ENCODE measurements at places on chromosomes 3 and 15.
A peak's percentile ranks its signal among the peaks of the same experiment; 100 is the strongest.

- no peaks in the 10 kb centered on the region for H3K27me3 ChIP-seq
- H3K4me3 ChIP-seq = no peak overlapping the region
- DNase-seq = peak; percentile 67
These were observed 4.7 kb downstream of the EHD4 start for GRCh38 chr15:41967506-41968206.

- H3K36me3 ChIP-seq = no peaks in the 10 kb centered on the region
- DNase-seq = no peak
- no peak overlapping the region for H3K27ac ChIP-seq
- H3K27me3 ChIP-seq = no peaks in the 10 kb centered on the region
These were observed 123.5 kb upstream of the SAMMSON start for GRCh38 chr3:69876073-69876472.

DNA sequence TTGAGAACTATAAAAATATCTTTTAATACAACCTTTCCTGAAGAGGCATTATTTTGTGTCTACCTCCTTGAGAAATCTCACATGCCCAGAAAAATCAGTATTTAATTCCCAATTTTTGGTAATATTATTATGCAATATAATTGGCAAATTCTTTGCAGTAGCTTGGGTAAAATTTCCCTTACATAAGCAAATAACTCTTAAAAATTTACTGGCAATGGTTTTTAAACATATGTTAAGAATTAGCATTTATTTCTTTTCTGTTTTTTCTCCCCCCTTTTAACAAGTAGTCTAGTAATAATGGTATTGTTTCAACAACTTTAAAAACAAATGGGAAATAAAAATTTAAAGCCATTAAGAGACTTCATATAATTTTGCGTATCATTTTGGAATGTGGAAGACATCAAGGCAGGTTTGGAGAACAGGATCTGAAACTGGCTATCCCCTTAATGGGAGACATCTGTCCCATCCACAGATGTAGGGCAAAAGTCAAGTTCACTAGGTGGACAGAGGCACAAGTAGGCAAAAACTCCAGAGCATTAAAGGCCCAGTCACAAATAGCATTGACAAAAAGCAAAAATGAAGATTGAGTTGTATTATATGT is 89.6 kb upstream of the AADACL2 start:
- H3K27me3 ChIP-seq = no peaks in the 10 kb centered on the region
- H3K4me1 ChIP-seq = no peaks in the 10 kb centered on the region
- no peak overlapping the region for H3K4me3 ChIP-seq

DNA sequence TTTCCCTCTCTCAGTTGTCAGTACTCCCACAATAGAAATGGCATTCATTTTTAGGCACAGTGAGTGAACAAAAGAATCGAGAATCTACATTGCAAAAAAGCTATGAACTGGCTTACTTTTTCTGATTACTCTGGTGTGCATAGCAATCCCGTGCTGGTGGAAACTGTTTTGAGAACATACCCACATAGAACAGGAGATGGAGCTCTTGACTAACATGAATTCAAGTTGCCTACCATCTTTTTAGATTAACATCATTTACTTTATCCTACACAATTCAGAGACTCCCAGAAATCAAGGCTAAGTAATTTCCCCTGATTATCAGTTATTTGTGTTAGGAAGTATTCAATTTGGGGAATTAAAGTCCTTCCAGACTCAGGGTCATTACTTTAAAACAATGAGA is 326.6 kb downstream of the ARPP21 start:
- no peaks in the 10 kb centered on the region for H3K4me1 ChIP-seq
- DNase-seq = no peak
- no peak overlapping the region for H3K4me3 ChIP-seq
- no peaks in the 10 kb centered on the region for H3K27me3 ChIP-seq
- H3K27ac ChIP-seq = no peak overlapping the region
- no peaks in the 10 kb centered on the region for H3K36me3 ChIP-seq

DNA sequence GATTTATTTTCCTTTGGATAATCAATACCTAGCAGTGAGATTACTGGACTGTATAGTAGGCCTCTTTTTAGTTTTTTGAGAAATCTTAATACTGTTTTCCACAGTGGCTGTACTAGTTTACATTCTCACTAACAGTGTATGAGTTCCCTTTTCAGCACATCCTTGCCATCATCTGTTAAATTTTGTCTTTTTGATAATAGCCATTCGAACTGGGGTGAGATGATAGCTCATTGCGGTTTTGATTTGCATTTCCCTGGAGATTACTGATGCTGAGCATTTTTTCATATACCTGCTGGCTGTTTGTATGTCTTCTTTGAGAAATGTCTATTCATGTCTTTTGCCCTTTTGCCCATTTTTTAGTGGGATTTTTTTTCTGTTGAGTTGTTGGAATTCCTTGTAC is 210.8 kb downstream of the CGGBP1 start:
- H3K4me1 ChIP-seq = no peaks in the 10 kb centered on the region
- no peaks in the 10 kb centered on the region for H3K36me3 ChIP-seq

DNA sequence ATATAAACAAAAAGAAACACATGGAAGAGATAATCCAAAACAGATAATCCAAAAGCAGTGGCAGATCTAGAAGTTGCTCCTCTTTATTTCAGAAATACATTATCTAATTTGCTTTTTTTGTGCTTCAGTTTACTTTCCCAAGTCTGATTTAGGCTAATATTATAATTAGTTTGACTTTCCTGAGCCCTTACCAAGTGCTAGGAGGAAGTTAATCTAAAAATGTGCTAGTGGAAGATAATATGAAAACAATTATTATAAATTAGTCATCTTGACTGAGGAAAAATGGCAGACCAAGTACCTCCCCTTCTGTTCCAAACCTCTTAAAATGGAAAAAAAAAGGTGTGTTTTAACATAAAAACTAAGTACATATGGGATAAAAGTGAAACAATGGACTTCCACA is 17.5 kb downstream of the SLC9A9 start:
- H3K27ac ChIP-seq = peak overlapping the region; percentile 51
- no peaks in the 10 kb centered on the region for H3K36me3 ChIP-seq

- no peak overlapping the region for H3K4me3 ChIP-seq
- DNase-seq = no peak
- H3K36me3 ChIP-seq = no peaks in the 10 kb centered on the region
These were observed 5.5 kb downstream of the MELTF start for GRCh38 chr3:197023998-197024651.

GRCh38 chr3:14363991-14364390 is 38.4 kb upstream of the SLC6A6 start:
- peaks cover 17% of the 10 kb centered on the region for H3K4me1 ChIP-seq
- peaks cover 7% of the 10 kb centered on the region for H3K27me3 ChIP-seq
- H3K36me3 ChIP-seq = no peaks in the 10 kb centered on the region

DNA sequence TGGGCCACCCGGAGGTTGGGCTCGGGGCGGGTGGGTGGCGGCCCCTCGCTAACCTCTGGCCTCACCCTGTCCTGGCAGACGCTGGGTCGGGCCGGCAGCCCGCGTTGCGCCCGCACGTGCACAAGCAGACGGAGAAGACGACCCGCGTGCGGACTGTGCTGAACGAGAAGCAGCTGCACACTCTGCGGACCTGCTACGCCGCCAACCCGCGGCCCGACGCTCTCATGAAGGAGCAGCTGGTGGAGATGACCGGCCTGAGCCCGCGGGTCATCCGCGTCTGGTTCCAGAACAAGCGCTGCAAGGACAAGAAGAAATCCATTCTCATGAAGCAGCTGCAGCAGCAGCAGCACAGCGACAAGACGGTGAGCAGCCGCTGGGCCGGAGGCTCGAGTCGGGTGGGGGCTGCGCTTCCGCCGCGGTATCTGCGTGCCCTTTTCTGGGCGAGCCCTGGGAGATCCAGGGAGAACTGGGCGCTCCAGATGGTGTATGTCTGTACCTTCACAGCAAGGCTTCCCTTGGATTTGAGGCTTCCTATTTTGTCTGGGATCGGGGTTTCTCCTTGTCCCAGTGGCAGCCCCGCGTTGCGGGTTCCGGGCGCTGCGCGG is 3.7 kb downstream of the ISL2 start:
- DNase-seq = no peak
- H3K4me1 ChIP-seq = peaks cover 79% of the 10 kb centered on the region
- no peaks in the 10 kb centered on the region for H3K36me3 ChIP-seq
- no peak overlapping the region for H3K27ac ChIP-seq

DNA sequence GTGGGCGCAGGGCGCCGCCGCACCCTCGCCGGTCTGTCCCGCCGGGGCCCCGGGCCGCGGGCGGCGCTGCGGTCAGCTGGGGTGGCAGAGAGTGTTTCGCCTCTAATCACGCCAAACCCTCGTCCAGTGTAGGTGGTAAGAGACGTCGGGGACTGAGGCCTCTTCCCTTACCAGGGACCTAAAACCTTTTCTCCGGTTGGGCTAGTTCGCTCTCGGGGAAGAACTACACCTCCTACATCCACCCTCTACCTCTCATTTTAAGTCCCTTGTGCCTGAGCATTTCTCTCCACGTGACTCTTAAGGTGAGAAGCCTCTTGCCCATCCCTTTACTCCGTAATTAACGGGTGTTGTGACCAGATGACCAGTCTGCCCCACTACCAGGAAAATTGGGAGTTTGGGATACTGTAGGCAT is 520 bp downstream of the TMEM42 start:
- no peaks in the 10 kb centered on the region for H3K36me3 ChIP-seq
- H3K4me1 ChIP-seq = peaks cover 19% of the 10 kb centered on the region
- no peaks in the 10 kb centered on the region for H3K27me3 ChIP-seq
- DNase-seq = no peak

DNA sequence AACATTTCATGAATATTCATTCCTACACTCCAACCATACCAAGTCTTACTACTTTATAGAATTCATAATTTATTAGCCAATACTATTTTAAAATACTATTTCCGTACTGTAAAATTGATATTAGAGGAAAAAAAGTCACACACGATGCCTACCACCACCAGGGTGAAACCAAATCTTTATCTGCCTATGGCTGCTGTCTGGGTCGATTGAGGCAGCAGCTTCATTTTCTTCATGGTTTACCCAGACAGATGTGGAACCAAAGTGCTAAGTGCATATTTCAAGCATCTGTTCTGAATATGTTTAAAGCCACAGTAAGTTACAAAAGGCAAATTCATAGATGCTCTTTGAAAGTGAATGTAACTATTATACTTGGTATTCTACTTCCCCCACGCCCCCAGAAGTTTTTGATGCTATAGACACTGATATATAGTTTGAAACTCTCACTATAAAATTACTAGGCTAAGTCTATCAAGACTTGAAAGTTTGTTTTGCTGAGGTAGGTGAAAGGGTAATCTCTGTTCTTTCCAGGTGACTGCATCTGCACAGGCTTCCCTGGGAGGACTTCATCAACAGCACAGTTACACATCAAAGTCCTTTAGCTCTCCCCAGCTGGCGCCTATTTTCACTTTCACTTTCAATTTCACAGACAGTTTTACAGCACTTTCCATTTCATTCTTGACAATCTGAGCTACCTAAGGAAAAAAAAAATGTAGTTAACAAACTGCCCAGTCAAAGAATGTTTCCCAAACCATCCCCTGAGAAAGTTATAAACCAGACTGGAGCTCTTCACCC is 113.9 kb downstream of the POLQ start:
- no peak for DNase-seq
- H3K36me3 ChIP-seq = no peaks in the 10 kb centered on the region
- H3K4me3 ChIP-seq = peak overlapping the region; percentile 36
- no peak overlapping the region for H3K27ac ChIP-seq
- H3K27me3 ChIP-seq = no peaks in the 10 kb centered on the region

DNA sequence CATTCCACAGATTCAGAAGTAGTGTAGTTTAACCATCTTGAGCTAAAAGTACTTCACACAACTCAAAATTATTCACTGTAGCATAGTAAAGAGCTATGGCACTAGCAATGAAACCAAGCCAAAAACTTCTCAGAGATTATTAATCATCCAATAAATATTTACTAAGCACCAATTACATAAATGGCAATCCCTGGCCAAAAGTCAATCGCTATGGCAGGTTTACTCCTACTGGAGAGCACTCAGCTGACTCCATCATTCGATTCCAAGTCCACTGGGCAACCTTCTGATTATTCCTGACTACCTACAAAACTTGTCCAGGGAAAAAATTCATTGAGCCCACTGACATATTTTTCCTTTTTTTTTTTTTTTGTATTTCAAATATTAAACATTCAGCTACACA is 23.9 kb downstream of the ATP13A3 start:
- no peaks in the 10 kb centered on the region for H3K36me3 ChIP-seq
- no peak for DNase-seq
- H3K4me1 ChIP-seq = peaks cover 7% of the 10 kb centered on the region
- H3K27ac ChIP-seq = no peak overlapping the region

- H3K36me3 ChIP-seq = no peaks in the 10 kb centered on the region
- H3K4me3 ChIP-seq = no peak overlapping the region
- H3K4me1 ChIP-seq = peaks cover 10% of the 10 kb centered on the region
These were observed 44.8 kb upstream of the CCDC174 start for GRCh38 chr3:14606669-14607339.

DNA sequence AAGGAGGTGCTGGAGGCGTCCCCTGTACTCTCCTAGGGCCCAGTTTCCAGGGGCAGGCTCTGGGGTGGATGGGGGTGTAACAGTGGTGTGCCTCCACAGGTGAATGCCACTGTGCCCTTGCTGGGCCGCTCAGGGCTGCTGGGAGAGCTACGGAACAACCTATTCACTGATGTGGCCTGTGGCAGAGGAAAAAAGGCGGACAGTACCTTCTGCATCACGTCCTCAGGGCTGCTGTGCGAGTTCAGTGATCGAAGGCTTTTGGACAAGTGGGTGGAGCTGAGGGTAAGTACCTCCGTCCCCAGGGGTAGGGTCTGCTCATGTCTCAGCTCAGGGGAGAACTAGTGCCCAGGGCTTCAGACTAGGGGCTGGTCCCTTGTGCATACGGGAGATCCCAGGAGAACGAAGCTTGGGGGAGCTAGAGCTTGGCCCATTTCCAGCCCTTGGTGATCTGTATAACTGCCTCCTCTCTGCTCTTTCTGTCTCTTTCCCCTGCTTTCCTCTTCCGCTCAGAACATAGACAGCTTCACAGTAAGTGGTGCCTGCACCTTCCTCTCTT is 15.0 kb upstream of the JMJD7 start:
- H3K4me3 ChIP-seq = no peak overlapping the region
- H3K4me1 ChIP-seq = peaks cover 21% of the 10 kb centered on the region
- no peaks in the 10 kb centered on the region for H3K27me3 ChIP-seq
- peaks cover 60% of the 10 kb centered on the region for H3K36me3 ChIP-seq

GRCh38 chr3:72152551-72153476 is 367.9 kb upstream of the PROK2 start:
- H3K36me3 ChIP-seq = no peaks in the 10 kb centered on the region
- no peaks in the 10 kb centered on the region for H3K27me3 ChIP-seq
- H3K27ac ChIP-seq = peak overlapping the region; percentile 31
- peaks cover 24% of the 10 kb centered on the region for H3K4me1 ChIP-seq
- peak overlapping the region; percentile 30 for H3K4me3 ChIP-seq

GRCh38 chr15:80596521-80596976 is 98.6 kb upstream of the ABHD17C start:
- H3K27ac ChIP-seq = no peak overlapping the region
- no peak for DNase-seq
- H3K4me3 ChIP-seq = no peak overlapping the region
- no peaks in the 10 kb centered on the region for H3K27me3 ChIP-seq
- H3K4me1 ChIP-seq = no peaks in the 10 kb centered on the region

DNA sequence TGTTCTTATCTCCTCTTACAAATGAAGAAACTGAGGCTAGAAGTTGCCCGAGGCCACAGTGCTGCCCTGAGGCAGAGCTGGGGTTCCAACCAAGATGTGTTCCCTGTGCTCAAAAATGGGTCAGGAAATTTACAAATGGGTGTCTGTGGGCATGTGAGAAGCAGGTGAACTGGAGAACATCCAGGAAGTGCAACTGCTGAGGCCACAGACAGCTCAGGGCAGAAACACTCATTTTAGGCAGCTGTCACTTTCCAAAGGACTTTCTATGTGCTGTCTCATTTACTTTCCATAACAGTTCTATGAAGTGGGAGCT is 47.2 kb upstream of the ATP2B2 start:
- DNase-seq = no peak
- H3K4me1 ChIP-seq = peaks cover 21% of the 10 kb centered on the region
- no peaks in the 10 kb centered on the region for H3K36me3 ChIP-seq
- no peak overlapping the region for H3K4me3 ChIP-seq

GRCh38 chr15:86489981-86490380 is 410.3 kb downstream of the AGBL1 start:
- no peaks in the 10 kb centered on the region for H3K36me3 ChIP-seq
- no peaks in the 10 kb centered on the region for H3K27me3 ChIP-seq
- no peak overlapping the region for H3K4me3 ChIP-seq
- no peaks in the 10 kb centered on the region for H3K4me1 ChIP-seq

Measured in suprapubic skin (tissue), 4 donors.